Esophagus squamous epithelium (tissue), 5 donors: ENCODE measurements at places on chromosomes 4 and X.

DNA sequence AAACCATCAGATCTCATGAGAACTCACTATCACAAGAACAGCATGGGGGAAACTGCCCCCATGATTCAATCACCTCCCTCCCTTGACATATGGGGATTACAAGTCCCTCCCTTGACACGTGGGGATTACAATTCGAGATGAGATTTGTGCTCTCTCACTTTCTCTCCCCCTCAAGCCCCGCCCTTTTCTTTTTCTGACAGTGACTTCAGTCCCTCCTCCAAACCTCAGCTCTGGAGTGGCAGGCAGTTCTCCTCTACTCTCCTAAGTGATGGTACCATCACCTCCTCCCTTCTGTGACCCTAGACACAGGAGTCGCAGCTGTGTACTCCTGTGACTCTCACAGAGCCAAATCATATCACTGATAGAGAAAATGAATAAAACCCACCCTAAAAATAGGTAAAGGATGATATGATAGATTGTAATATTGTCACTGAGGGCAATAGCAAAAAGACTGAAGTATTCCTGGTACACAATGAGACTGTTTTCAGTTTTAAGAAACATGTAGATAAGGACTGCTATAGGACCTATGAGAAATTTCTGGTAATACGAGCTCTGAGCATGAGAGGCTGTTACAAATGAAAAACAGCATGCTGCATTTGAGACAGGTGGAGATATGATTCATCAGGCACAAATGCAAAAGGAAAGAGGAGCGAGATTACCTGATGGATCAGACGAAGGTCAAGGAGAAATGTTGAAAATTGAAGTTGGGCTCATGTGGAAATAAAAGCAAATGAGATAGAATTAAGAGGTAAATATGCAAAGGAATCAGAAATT lies 101.2 kb upstream of the CBLL2 start:
- no peak for DNase-seq

DNA sequence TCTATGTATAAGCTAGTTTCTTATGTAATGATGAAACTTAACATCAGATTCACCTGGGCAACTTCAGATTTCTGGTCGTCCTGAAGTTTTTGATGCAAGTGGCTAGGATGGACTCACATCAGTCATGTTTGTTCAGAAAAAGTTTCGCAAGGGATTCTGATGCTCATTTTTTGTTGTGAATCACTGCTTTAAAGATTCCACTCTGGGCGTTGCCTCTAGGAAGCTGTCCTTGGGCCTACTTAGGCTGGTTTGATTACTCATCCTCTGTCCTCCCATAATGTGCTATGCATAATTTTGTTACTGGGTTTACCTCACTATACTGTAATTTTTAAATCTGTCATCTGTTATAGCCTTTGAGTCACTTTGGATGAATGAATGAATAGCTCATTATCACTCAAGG lies 30.8 kb downstream of the HERC3 start:
- DNase-seq: no peak

DNA sequence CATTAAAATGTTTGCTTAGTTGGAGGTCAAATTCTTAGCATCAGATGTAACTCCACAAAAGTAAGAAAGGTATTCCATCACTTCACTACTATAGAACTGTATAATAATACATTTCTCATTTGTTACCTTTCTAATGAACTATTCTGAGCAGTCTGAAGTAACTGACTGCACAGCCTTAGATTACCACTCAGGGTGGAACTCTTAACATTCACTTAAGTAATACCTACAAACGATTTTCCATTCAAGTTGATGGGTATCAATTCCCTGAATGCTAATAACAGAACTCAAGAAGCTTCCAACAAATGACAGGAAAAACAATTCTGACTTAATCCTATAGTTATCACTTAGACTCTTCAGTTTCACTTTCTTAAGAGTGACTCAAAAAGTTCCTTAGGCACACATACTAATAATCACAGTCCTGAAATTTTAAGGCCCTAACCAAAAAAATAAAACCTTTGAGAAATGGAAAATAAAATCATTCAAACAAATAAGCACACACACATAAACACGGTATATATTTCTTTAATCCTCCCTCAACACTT lies 20.9 kb downstream of the HNRNPD start:
- DNase-seq: no peak

DNA sequence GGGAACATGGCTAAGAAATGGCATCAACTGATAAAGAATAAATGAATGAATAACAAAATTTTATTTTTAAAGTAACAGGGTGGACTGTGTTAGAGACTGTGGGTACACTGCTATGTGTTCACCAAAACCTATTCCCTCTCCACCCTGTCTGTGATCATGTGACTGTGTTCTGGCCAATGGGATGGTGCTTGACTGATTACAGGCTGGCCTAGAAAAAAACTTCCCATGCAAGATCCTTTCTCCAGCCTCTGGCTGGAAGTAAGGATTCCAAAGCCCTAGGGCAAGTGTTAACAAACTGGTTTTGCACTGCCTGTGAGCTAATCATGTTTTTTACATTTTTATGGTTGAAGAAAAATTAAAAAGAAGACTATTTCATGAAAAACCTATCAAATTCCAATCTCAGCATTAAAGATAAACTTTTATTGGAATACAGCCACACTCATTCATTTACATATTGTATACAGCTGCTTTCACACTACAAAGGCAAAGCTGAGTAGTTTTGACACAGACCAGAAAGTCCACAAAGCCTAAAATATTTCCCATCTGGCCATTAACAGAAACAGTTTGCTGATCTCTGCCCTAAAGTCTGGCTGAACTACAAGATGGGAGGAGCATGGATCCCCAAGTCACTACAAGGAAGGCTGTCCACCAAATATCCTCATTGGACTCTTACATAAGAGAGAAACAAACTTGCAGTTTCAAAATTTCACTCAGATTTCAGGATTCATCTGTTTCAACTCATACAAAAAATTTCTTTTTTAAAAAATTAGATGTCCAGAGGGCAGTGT lies 133.2 kb downstream of the ARHGAP6 start:
- DNase-seq: no peak

DNA sequence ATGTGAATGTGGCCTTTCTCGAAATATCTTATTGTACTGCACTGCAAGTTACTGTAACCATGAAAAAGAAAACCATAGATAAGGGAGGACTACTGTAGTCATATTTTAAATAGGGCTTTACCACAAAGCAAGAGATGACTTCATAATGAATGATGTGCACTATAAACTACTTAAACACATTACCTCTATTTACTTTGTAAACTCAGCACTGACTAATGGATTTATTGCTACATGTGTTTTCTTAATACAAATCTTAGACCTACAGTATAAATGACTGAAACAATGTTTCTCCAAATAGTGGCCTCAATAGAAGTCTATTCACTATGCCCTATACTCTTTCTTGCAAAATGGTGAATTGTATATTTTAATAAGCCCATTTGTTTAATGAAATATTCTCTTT lies 61.1 kb downstream of the HDX start:
- DNase-seq: no peak

GRCh38 chrX:15680401-15680800 lies 15.8 kb upstream of the CLTRN start:
- no peak for DNase-seq

GRCh38 chr4:61225656-61226055 lies 25.5 kb downstream of the ADGRL3 start:
- DNase-seq: no peak

DNA sequence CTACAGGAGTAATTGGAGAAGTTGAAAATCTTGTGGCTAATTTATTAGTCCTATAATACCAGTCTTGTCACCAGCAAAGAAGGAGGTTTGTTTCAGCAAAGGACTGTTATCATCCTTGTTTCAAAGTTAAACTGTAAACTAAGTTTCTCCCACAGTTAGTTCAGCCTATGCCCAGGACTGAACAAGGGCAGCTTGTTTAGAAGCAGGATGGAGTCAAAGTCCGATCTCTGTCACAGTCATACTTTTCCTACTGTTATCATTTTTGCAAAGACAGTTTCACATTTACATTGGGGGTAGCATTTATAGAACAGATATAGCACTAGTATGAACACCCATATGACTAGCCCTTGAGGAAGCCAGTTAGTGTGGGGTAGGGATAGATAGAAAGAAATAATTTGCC lies 46.4 kb downstream of the AKAP4 start:
- no peak for DNase-seq

GRCh38 chr4:108144451-108144850 lies 24.3 kb downstream of the LEF1 start:
- no peak for DNase-seq

GRCh38 chrX:42825201-42825600 lies 47.2 kb upstream of the PPP1R2C start:
- no peak for DNase-seq

DNA sequence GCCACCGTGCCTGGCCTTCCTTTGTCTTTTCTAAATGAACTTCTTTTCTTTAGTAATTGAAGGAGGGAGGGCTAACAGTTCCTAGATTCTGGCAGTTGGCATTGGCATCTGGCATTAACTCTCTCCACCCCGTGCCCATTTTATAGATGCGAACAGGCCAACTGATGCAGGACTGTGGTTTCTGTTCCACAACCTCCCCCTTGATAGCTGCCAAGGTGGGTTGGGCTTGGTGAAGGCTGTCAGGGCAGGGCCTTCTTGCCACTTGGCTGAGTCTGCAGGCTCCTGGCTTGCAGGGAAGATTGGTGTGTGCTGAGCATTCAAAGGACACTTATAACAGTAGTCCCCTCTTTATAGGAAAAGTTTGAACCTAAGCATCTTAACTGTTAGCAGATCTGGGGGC lies 4.3 kb downstream of the SOWAHD start:
- DNase-seq: no peak

GRCh38 chrX:23554304-23554703 lies 113.0 kb upstream of the PRDX4 start:
- DNase-seq: no peak

- DNase-seq: no peak
Observed at GRCh38 chrX:74419864-74420195, 1.5 kb upstream of the SLC16A2 start.

DNA sequence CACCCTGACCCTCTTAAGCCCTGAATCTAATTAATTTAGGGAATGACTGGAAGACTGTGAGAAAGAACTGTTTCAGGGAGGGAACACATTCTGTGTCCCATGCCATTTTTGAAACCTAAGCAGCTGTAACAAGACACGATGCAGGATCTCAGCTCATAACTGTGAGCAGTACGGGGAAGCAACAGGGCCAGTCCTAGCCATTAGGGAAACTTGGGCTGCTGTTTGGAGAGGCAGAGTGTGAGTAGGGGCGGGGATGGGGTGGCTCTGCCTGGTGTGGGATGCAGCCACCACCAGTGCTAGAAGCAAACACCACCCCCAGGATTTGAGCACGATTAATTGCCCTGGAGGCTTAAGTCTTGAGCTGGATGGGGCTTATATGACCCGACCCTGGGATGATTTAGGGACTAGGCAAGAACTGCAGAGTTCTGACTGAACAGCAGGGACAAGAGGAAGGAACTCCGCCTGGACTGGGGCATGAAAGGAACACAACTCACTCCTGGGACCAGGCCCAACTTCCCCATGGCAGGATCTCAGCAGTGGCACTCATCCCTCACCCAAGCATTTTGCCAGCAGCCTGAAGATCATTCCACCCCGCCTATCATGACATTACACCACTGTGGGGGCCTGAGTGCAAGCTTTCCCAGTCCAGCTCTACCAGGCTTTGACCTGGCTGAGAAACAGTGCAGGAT lies 43.1 kb downstream of the ATRX start:
- no peak for DNase-seq

- no peak for DNase-seq
Observed at GRCh38 chrX:44428989-44429627, 85.6 kb upstream of the EFHC2 start.

DNA sequence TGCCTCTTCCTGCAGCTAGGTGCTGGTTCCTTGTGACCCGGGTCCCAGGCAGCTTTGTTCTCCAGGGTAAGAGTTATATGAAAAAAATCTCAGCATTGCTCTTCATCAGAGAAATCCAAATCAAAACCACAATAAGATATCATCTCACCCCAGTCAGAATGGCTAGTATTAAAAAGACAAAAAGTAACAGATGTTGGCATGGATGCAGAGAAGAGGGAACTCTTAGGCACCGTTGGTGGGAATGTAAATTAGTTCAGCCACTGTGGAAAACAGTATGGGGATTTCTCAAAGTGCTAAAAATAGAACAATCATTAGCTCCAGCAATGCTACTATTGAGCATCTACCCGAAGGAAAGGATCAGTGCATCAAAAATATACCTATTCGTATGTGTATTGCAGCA lies 61.5 kb downstream of the SORCS2 start:
- no peak for DNase-seq

- DNase-seq: no peak
Observed at GRCh38 chr4:138858419-138858818, 157.2 kb upstream of the NOCT start.

DNA sequence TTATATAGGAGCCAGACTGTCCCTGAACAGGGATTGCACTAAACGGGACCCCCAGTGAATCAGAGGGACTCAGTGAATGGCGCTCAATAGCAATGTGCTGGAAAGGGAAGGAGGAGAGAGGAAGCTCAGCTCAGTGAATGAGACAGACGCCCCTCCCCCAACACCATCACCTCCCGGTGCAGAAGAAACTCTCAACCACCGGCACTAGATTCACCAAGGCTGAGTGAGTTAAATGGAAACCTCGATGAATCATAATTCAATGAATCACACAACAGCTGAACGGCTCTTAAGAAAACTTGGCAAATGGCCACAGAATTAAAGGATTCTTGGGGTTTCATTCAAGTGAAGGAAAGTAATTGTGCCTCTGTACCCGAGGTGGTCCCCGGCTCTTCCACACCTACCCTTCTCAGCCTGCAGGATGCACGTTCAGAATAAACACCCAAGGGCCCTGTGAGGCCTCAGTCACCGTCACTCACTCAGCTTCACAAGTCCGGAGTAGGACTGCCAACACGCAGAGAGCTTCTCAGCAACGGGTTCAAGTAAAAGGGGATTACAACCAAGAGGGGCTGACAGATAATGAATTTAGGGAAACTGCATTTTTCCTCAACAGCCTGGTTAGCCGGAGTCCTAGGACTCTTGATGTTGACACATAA lies 29.3 kb downstream of the CRMP1 start:
- DNase-seq: no peak

GRCh38 chr4:95263960-95264359 lies 284.8 kb downstream of the UNC5C start:
- no peak for DNase-seq

DNA sequence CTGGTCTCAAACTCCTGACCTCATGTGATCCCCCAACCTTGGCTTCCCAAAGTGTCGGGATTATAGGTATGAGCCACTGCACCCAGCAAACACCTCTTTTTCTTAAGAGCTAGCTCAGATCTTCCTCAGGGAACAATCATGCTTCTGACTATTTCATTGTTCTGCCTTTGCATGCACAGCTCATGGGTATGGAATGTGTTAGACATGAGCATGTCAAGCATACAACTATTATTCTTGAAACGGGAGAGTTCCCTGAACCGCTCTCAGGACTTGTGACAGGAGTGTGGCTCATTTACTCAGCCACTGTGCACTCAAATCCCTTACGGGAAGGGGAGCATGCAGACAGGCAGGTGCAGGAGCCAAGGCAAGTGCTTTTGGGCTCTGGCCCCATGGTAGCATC lies 231.7 kb upstream of the TAPT1 start:
- no peak for DNase-seq
